Inflammatory macrophage treated with lipopolysaccharide for 4 hours (primary cell): ENCODE measurements at places on chromosomes 1 and 21.
A peak's percentile ranks its signal among the peaks of the same experiment; 100 is the strongest.

DNA sequence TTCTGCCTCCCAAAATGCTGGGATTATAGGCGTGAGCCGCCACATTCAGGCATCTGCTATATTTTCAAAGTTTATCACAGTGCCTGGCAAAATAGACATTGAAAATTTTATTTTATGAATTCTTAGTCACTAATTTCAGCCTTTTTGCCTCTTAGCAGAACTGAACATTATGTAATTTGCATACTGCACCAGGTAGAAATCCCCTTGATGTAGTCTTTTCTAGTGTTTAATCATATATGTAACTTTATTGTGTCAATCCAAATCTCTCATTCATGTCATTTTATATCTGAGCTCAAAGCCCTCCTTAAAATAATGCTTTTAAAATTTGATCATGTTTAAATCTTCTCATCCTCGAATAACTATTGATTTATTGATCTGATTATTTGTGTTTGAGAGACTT lies 19.2 kb downstream of the WDTC1 start:
- no peak for DNase-seq

GRCh38 chr1:41286992-41287391 lies 44.9 kb upstream of the SCMH1 start:
- no peak for DNase-seq

GRCh38 chr1:180494370-180494769 lies 8.0 kb downstream of the ACBD6 start:
- DNase-seq, result no peak

DNA sequence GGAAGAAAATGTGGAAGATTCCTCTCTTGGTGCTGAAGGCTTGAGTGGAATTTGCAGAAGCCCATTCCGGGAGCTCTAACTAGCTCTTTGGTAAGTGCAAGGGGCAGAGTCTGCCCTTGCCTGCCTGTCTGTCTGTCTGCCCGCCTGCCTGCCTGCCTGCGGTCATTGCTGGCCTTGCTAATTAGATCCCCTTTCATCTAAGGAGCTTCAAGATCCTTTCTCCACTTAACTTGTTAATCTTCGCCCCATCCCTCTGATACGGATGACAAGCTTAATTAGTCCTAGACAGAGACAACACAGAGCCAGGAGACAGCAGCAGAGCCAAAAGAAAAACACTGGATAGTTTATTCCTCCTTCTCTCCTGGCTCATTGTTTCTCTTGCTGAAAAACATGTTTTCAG lies 80.2 kb upstream of the GADD45A start:
- no peak for DNase-seq

DNA sequence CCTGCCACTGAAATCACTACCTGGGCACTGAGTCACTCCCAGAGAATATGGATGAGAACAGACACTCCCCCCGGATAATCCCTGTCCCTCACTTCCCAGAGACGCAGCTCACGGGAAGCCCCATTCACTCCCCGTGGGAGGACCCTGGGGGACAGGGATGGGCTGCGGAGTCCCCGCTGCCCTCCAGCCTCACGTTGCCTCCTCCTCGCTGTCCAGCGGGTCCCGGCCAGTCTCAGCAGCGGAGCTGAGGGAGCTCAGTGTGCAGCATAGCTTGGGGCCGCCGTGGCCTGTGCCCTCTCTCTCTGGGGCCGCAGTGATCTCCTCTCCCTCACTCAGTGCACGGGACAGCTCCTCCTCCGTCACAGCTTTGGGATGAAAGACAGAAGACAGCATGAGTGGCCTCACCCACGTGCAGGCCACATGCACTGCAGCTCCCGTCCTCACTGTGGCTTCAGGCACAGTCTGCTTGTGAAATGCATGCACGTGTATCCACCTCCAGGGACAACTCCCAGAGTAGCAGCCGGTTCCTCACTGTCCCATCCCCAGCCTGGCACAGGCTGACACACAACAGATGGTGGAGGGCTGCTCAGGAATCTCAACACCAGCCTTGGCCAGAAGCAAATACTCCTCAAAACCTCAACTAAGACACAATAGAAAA lies 7.4 kb downstream of the CFAP410 start:
- DNase-seq, result no peak

DNA sequence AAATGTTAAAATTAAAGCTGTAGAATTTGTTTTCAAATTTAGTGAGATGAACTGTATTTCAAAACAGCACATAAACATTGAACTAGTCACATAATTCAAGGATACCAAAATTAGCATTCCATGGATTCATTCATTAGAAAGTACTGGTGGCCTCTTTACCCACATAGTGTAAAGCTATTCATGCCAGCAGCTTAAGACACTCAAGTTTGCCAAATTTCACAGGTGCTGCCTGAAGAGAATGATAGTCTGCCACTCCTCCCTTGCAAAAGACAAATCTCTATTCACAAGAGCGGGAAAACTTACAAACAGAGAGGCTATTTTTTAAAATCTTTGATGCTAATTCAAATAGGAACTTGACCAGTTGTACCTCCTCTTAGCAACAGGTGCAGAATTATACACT lies 337.0 kb downstream of the BRINP3 start:
- no peak for DNase-seq

DNA sequence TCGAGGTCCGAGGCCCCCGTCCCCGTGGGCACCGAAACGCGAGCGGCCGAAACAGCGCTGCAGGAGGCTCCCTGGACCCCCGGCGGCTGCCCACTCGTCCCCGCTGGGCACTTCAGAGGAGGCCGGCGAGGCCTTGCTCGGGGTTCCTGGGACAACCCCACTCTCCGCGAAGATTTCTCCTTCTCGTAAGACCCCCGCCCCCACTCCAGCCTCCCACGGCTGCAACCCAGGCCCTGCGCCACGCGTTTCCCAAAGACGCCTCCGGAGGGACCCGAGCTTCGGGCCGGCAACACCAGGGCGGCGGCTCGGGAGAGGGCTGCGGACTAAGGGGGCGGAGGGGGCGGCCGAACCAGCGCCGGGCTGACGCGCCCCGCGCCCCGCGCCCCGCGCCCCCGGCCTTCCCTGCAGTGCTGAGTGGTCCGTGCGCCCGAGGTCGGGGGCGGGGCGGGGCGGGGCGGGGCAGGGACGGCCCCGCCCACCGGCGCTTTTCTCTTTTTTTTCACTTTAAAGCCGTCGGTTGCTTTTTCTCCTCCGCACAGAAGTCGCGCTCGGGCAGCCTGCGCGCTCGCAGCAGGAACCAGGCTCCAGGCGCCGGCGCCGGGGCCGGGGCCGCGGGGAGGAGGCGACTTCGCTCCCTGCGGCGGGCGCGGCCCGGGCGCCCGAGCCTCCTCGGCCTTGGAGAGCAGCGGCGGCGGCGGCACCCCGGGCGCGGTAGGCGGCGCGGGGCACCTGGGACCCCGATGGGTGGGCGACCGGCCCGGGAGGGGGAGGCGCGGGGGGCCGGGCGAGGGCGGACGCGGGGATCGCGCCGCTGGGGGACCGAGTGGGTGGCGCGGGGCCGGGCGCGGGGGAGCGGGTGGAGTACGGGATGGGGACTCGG lies at the start of gene SPSB1:
Gene SPSB1 (plus strand): TSS at position 534 of the 880 bp plus-strand sequence. CDS start 62,998 bp downstream, outside the sequence.
- peak; percentile 89 for DNase-seq

DNA sequence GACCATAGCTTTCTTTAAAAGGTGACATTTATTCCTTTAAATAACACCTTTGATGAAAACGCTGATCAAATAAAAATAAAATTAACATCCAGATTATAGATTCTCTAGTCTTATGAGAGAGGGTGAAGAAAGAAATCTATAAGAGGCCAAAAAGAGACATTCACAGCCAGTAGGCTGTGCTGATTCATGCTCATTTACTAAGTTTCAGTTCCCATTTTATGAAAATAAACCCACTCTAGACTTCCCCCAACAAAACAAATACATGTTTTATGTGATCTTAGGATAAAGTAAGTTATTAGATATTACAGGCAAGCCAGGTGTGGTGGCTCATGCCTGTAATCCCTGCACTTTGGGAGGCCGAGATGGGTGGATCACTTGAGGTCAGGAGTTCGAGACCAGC lies 21.1 kb downstream of the ESRRG start:
- peak; percentile 16 for DNase-seq

DNA sequence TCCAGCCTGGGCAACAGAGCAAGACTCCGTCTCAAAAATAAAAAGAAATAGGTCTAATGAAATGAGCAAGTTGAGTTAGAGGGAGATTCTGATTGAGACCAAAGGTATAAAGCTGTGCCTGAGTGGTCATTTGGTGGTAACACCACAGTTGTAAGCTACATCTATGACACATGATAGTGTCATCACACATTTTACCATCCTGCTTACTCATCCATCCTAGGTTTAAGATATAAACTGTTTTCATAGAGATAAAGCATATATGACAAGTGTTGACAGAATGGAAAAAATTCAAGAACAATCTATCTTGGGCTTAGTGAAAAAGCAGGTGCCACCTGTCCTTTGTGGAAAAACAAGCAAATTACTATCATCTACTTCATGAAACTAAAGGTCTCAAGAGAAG lies 7.1 kb upstream of the CFAP141 start:
- no peak for DNase-seq

DNA sequence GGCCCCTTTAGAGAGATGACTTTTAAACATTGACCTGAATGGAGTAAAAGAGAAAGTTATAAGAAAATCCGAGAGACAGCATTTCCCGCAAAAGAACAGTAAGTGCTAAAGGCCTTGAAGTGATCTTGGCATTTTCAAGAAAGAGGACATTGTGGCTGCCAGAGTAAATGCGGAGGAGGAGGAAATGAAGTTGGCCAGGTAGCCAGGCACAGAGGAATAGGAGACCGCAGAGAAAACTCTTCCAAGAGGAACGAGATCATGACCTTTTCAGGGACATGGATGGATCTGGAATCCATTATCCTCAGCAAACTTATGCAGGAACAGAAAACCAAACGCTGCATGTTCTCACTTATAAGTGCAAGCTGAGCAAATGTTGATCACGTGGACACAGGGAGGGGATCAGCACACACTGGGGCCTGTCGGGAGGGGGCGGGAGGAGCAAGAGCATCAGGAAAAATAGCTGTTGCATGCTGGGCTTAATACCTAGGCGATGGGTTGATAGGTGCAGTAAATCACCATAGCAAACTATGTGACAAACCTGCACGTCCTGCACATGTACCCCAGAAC lies 49.7 kb downstream of the EEIG2 start:
- no peak for DNase-seq

- DNase-seq, result no peak
Observed at GRCh38 chr1:147647796-147648633, 22.3 kb downstream of the ACP6 start.

- no peak for DNase-seq
Observed at GRCh38 chr1:206784471-206784903, 12.2 kb upstream of the IL10 start.

DNA sequence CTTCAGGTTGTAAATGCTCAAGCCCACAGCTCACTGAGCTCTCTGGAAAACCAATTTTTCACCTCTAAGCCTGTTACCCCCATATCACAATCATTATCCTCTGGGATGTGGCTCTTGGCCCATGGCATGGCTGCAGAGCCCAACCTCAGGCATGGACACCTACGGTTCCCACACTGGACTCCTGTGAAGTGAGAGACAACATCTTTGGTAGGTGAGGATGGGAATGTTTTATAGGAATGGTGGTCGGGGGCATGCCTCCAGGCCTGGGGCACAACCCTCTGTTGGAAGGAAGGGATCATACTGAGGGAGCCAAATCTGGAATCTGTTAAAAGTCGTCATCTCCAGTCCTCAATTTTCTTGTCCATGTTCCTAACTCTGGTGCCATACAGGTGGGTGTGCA lies 179.1 kb downstream of the FOXD2 start:
- DNase-seq, result no peak

DNA sequence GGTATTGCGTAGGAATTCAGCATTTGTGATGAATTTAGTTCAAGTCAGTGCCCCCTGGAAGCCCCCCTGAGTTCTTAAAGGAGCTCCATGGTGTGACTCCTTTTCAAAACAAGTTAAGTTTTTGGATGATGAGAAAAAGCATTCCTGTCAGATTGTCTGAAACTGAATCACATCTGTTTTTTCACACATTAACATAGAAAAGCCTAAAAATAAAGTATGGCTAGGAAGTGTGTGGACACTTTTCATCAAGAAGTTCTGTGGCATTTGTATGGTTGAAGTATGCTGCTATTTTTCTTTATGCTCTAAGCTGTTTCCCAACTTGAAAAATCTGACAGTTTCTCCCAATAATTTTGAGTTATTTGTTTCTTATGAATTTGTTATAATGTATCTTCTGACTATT lies 33.7 kb downstream of the PRDM2 start:
- no peak for DNase-seq

DNA sequence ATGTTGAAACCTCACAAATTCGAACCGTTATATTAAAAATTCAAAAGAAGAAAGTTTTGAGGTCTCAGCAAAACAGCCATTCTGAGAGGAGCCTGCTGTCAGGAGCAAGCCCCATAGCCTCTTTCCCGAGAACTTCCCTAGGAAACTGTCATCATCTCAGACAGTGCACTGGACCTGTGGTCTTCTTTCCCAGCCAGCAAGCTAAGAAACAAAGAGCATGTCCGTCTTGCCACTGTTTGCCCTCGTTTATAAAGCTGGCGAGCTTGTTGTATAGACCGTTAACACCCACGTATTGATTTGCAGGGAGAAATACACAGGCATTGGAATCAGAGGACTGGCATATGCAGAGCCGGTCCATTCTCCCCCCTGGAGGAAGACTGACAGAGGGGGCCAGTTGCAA lies 407.0 kb downstream of the NPHP4 start:
- no peak for DNase-seq

GRCh38 chr1:240242601-240243144 lies 151.0 kb downstream of the FMN2 start:
- no peak for DNase-seq

DNA sequence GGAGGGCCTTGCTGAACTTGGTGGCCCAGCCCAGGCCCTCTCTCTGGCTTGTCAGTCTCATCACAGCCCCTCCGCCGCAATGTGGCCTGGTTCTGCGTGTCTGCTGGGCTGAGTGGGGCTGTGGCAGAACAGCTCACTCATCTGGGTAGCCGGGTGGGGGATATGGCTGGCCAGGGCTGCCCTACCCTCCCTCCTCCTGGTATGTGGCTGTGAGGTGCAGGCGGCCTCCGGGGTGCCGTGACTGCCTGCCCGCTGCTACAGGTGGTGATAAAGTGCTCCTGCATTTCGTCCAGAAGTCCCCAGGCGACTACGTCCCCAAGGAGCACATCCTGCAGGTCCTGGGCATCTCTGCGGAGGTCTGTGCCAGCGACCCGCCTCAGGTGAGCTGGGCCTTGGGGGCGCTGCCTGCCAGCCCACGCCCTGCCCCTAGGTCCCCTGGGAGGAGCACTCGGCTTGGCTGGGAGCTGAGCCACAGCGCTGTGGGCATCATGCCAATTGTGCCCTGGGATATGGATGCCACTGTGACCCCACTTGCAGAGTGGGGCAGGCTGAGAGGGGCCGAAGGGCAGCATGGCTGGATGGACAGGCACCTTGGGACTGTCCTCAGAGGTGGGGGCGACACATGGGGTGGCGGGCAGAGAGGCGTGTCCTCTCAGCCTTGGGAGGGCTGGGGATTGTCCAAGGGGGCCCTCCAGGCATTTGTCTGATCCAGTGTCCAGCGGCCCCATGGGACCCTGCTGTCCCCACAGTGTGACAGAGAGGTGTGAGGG lies 2.3 kb downstream of the PRXL2B start:
- no peak for DNase-seq

GRCh38 chr1:2103266-2103900 lies 53.2 kb downstream of the PRKCZ start:
- no peak for DNase-seq
